ENCODE measurements at places on chromosomes 12 and 14.

DNA sequence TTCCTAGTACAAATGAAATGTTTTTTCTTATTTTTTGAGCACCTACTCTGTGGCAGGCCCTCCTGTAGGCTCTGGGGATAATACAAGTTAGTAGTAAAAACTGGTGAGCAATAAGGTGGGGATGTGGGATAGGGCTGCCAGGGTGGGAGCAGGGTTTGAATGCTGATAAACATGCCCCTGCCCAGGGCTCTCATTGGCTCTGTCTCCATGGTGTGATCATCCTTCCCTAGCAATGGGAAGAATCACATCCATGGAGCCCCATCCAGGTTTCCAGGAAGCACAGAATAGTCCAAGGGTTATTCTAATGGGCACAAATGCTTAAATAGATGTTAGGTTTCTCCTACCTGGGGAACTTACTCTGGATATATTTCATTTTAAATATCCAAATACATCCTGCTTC is 45.5 kb downstream of the GIT2 start:
- no peak for DNase-seq

GRCh38 chr12:62848418-62848817 is 86.5 kb downstream of the PPM1H start:
- DNase-seq: peak; percentile 28

- DNase-seq: peak; percentile 45
These were observed 22.9 kb downstream of the PROX2 start for GRCh38 chr14:74852922-74853530.

- DNase-seq: no peak
These were observed 70.5 kb downstream of the PRIMA1 start for GRCh38 chr14:93717668-93718320.

GRCh38 chr12:69648476-69648875 is 37.8 kb upstream of the LRRC10 start:
- DNase-seq: peak; percentile 87

- DNase-seq: no peak
These were observed 33.9 kb downstream of the SPTLC2 start for GRCh38 chr14:77582511-77582910.

DNA sequence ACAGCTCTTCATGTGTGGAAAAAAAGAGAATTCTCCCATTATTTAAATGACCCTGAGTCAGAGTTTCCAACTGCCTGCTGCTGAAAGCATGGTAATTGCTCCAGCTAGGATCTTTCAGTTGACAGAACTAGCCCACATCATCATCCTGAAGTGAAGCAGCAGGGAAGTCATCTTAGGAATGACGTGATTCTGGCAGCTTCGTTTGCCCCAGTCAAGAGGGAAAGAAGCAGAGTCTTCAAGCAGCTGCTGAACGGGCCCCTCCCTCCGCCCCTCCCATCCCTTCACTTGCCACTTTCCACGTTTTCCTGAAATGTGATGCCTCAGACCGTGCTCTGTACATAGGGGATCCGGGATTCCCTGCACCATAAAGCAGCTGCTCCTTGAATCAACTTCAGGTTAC is 455.0 kb upstream of the TMEM132C start:
- peak; percentile 94 for DNase-seq

DNA sequence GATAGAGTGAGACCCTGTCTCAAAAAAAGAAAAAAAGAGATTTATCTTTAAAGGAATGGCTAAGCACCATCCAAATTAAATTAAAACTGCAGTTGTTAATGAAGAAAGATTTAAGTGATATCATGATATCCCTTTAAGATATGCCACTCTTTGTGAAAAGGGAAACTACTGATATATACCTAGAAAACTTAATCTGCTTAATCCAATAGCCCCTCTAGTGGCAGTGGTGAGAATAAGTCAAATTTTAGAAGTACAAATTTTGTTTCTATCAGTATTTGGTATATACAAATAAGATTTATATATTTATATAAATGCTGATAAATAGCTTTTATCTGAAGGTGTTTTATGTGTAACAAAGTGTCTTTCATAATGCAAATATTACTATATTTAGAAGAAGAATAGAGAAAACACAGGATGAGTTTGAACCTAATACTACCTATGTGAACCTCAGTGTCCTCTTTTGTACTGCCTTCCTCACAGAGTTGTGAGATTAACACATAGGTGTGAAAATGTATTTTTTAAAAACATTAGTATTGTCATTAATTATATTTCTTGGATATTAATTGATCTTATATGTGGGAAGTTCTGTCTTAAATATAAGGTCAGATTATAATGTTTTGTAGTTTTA is 51.4 kb upstream of the GARIN2 start:
- no peak for DNase-seq

- no peak for DNase-seq
These were observed 53.6 kb downstream of the PPFIA2 start for GRCh38 chr12:81705586-81705985.

DNA sequence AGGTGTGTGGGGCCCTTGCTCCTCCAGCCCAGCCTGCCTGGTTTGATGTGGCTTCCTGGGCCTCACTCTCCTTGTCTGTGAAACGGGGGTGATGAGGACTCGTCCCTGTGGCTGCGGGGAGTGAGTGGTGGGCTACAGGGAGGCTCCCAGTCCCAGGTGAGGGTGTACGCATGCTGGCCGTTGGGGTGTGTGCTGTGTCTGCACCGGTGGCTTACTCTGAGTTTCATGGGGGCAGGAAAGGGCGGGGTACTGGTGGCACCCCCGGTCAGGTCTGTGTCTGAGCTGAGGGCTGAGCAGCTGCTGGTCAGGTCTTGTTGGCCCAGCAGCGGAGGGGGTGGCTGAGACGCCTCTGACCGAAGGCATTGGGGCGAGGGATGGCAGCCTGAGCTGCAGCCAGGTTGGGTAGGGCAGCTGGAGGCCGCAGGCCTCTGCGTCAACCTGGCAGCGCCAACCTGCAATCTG is 11.2 kb downstream of the ULK1 start:
- DNase-seq: no peak

DNA sequence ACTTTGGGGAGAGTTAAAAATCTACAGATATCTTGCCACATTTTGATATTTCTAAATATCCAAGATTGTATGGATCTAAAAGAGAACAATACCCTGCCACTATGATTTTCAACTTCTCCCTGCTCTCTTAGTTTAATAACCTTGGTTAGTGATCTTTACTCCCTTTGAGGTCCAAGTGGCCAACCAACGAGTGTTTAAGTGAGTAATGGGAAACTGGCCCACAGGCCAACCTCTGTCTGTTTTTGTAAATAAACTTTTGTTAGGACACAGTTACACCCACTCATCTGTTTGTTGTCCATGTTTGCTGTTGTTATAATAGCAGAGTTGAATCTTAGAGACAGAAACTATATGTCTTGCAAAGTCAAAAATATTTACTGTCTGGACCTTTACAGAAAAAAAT is 30.9 kb upstream of the NKX2-1 start:
- DNase-seq: no peak

- DNase-seq: no peak
These were observed 79.8 kb downstream of the GLT1D1 start for GRCh38 chr12:128933039-128933438.

- DNase-seq: no peak
These were observed 607.5 kb downstream of the SLC6A15 start for GRCh38 chr12:84305144-84305543.

- no peak for DNase-seq
These were observed 19.1 kb downstream of the ERP29 start for GRCh38 chr12:112032292-112032691.

DNA sequence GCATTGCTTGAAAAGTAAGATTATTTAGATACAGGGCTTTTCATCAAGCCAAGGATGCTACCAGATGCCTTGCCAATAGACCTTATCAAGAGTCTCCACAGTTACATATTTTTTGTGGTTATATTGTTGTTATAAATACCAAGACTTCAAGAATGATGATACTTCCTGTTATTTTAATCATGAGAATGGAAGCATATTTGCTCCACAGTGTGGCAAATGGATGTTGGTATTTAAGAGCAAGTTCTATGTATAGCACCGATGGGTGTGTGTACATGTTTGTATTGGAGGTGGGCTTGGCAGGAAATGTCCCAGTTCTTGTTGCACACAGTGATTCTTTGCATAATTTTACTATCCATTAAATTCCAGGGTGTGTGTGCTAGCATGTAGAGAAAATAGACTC is 4.4 kb upstream of the NID2 start:
- DNase-seq: no peak

DNA sequence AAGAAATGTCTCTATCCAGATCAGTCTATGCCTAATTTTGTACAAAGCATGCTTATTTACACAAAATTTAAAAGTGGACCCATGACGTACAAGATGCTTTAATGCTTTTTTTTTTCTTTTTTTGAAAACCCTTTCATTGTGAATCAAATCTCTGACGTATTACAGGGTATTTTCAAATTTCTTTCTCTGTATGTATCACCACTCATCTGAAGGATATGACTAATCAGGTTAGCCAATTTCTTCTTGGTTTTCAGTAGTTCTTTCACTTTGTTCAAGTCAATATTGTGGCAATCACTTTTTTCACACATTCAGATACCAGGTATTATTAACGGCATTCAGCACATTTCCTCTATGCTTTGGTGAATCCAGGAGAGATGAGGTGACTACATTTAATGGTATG is 685.3 kb downstream of the TRHDE start:
- DNase-seq: no peak

DNA sequence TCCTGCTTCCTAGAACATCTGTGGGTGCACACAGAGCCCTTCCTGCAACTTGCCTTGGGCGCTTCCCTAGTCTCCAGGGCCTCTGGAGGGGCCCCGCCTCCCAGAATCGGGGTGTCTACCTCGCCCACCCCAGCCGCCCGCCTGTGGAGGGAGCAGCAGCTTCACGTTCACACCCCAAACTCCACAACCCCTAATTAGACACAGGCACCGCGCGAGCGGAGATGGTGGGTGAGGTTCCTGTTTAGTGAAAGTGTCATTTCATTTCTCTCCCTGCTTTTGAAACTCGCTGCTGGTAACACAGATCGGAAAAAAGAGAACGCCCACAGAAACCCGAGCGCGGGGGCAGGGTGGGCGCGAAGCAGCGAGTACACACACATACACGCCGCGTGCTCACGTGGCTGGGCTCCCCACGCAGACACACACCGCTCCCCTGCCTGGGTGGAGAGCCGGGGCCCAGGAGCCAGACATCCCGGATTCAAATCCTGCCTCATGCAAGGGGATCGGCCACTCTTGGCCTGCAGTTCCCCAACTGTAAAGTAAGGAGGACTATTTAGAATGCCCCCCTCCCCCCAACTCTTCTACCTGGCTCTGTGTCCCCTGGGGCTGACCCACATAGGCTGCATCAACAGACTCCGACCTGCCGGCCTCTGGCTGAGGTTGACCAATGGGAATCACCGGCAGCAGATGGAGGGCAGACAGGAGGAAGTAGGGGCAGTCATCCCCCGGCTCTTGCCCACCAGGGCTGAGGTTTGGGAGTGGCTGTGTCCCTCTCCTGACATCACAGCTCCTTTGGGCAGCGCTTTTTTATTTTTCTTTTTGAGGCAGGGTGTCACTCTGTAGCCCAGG is 79.2 kb upstream of the NCOR2 start:
- DNase-seq: no peak

- DNase-seq: peak; percentile 28
These were observed 50.3 kb downstream of the CCNK start for GRCh38 chr14:99531251-99532096.

DNA sequence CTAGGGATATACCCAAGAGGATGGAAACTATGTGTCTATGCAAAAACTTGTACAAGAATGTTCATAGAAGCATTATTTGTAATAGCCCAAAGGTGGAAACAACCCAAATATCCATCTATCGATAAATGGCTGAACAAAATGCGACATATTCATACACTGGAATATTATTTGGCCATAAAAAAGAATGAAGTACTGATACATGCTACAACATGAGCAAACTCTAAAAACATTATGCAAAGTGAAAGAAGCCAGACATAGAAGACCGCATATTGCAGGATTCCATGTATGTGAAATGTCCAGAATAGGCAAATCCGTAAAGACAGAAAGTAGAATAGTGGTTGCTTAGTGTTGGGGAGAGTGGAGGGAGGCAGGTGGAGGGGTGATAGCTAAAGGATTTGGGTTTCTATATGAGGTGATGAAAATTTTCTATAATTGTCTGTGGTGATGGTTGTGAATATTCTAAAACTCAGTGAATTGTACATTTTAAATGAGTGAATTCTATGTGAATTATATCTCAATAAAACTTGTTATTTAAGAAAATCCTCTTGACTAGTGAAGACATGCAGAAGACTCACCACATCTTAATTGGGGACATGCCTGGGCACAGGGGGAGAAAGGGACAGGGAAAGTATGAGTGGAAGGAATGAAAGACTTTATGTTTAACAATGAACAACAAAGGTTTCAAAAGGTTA is 29.8 kb upstream of the SELPLG start:
- no peak for DNase-seq

- no peak for DNase-seq
These were observed 43.8 kb downstream of the SLC35F4 start for GRCh38 chr14:57822081-57822480.

DNA sequence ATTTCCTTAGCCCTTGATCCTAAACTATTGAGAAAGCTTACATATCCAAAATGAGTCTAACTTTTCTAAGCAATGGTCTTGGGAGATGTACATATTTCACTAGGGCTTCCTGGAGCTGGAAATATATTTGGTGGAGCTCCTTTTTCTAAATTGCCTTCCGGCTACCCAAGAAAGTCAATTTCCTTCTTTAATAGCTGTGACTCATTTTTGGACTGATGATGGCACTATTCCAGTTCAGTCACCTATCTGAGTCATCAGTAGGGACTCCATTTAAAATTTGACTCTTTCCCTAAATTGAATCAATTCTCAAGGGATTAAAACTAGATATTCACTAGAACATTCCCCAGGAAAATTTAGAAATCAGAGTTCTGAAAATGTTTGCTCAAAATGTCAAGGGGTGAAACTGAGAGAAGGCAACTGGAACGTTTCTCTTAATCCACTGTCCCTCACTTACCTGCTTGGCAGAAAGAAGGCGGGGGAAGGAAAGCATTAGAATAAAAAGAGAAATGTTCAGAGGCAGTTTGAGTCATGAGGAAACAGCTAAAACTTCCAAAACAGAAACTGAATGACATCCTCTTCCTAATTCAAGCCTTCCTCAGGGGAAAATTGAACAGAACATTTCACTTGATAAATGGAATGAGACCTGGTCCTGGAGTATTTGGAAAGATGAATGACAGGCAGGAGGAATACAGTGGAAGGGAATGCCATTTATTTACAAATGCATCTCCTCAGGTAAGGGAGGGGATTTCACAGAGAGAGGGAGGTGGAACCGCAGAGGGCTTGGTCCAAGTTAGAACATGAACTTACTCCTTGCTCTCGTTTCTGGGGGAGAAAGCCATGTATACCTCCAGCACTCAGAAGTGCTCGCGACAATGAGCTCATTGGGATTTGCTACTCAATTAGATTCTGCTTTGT is 91.2 kb downstream of the RGS6 start:
- no peak for DNase-seq
